ENCODE measurements at places on chromosomes 5 and 9. TPM values are rescaled to one million over a fixed set of nuclear protein-coding genes. Genes with fewer than 3 reads are reported as not detected.

DNA sequence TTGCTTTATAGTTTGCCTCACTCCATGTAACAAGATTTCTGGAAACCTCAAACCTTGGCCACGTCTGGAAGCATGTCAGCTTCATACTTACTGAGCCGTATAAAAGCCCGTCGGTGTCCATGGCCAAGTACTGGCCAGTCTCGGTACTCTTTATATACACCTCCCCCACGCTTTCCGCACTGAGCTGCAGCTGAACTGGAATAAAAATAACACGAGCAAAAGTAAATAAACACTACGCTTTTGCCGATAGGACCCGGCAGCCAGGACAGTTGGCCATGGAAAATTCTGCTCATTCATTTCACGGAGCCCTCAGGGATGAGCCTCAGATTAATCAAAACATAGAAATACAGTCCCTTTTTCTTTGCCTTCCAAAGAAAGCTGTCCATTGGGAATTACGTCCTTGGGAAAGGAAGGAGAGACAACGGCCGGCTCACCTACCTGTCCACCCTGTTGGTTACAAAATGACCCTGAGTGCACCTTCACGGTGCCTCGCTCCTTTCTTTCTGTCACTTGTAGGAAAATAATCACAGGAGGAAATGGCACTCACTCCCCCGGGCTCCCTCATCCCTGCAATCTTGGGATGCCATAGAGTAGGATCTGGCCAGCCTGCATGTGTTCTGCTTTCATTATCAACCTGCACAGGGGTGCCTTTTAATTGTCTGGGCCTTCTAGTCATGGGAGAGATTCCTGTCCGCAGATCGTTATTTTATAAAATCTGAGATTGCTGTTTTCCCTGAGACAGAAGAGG is 85.1 kb downstream of the FGF1 start:
- DNase-seq, result no peak

- DNase-seq, result no peak
Observed at GRCh38 chr9:32334916-32335895, 49.2 kb upstream of the ACO1 start.

DNA sequence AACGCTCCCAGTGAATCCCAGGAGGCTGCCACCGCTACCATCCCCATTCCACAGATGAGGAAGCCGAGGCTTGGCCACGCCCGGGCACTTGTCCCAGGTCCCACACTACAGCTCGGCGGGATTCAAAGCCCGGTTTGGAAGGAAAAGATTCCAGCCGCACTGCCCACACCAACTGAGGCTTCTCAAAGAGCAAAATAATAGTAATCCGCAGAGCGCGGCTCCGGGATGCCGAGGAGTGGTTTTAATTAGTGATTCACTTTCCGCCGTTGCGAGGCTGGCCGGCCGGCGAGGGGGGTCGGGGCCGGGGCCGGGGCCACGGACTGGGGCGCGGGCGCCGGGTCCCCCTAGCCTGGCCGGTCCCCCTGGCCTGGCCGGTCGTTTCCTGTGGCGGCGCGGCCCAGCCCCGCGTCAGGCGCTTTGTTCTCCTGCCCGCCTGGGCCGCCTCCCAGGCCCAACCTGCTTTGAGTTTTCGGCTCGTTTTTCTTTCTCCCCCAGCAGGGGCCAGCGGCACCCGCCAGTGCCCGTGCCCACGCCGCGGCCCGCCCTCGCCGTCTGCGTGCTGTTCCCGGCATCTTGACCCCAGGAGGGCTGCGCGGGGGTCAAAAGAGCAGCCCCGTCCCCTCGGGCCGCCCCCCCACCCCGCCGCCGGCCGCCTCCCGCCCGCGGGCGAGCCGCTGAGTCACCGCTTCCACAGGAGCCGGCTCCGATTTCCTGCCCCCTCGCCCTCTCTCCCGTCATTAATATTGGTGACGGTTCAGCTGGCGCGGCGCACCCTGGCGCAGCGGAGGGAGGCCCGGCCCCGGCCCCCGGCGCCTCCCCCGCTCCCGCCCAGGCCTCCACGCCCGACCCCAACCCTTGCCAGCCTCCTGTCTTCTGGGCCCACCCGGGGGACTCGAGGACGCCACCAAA is 31.2 kb downstream of the FGF18 start:
- DNase-seq, result peak; percentile 25

- no peak for DNase-seq
Observed at GRCh38 chr9:76846297-76846696, 59.6 kb downstream of the PRUNE2 start.

DNA sequence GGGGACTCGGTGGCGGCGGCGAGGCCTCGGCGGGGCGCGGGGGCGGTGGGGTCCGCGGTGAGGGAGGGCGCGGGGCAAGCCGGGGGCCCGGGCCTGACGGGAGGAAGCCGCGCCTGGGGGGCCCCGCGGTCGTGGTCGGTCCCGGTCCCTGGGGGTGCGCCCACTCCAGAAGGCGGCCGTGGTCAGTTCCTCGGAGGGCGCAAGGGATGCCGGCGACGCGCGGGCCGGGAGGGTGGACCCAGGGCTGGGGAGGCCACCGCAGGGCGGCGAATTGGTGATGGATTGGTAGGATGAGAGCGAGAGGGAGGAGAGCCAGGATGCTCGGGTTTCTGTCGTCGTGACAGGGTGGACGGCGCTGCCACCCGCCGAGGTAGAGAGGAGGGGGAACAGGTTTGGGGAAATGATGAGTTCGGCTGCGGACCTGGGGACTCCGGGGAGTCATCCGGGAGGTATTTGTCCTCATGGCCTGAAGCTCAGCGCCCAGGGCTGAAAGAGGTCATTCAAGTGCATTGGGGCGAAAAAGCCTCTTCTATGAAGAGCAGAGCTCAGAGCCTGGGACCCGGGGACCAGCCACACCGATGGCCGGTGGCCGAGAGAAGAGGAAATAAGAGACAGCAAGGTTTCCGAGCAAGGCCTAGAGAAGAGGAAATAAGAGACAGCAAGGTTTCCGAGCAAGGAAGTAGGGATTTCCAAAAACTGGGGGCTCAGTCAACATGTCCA is 557 bp downstream of the GNG10 start:
- peak; percentile 34 for DNase-seq

DNA sequence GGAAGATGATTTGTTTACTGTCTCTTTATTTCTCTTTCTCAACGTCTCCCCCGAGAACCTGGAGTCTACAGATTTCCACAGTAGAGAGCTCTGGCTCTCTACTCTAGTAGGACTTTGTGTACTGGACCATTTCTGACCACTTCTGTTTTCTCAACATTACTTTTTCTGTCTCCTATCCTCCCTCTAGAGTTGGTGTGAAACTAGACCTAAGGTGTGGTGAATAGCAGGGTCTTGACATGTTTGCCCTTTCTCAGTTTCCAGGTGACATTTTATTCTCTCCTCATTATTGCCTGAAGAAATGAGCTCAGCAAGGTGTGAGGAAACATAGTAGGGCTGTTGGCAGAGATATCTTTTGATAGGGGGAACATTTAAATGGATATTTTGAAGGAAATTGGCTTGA is 62.1 kb upstream of the IL6ST start:
- no peak for DNase-seq

- DNase-seq, result no peak
Observed at GRCh38 chr5:150340614-150341255, 16.8 kb upstream of the TCOF1 start.

GRCh38 chr9:5562806-5563416 is 52.6 kb downstream of the PDCD1LG2 start:
- DNase-seq, result no peak

DNA sequence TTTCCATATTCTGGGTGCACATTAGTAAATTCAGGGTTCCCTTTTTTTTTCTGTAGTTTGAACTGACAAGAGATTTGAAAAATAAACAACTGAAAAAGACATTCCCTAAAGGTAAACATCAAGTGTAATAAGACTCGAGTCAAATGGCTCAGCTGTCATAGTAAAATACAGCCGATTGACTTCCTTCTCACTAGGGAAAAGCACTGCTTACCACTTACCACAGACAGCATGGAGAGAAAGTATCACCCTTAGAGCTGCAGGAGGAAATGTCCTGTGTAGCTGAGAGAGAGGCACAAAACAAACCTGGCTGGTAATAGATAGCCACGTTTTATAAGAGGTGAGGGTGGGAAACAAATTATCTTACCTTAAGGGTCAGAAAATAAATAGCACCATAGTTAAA is 12.1 kb upstream of the DMAC1 start:
- no peak for DNase-seq

Gene NME5
- total RNA-seq, result not detected

Gene CCDC187
- total RNA-seq, result 2.5 TPM

- DNase-seq, result no peak
Observed at GRCh38 chr5:128757196-128757959, 207.9 kb upstream of the SLC27A6 start.

GRCh38 chr9:106862821-106863720 is at the start of gene ZNF462:
Gene ZNF462, plus strand, starts transcription at chr9:106863166. Its CDS starts 60,218 bp downstream, at chr9:106923384.
- DNase-seq, result no peak

Gene CCDC107
- total RNA-seq, result 19.7 TPM

GRCh38 chr9:69785757-69786156 is 25.9 kb upstream of the PTAR1 start:
- peak; percentile 39 for DNase-seq

DNA sequence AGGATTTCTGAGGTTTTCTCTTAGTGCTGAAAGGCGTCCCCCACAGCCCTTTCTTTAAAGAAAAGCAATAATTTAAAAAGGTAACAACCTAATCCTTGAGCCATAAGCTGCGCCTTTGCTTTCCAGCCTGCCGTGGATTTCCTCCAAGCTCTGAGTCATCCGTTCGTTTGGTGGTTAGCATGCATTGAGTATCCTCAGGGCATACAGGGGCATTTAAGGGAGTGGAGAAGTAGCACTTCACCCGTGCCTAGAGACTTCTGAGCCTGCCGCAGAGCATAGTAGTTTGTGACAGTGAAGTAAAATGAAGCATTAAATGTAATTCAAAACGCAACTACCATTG is 892 bp upstream of the TNC start:
- DNase-seq, result peak; percentile 68

- peak; percentile 72 for DNase-seq
Observed at GRCh38 chr5:136028782-136029742, at the start of gene TGFBI. Gene TGFBI, plus strand, starts transcription at chr5:136028988. Its CDS starts 68 bp downstream, at chr5:136029056.

Gene DIAPH1
- total RNA-seq, result 74.7 TPM

DNA sequence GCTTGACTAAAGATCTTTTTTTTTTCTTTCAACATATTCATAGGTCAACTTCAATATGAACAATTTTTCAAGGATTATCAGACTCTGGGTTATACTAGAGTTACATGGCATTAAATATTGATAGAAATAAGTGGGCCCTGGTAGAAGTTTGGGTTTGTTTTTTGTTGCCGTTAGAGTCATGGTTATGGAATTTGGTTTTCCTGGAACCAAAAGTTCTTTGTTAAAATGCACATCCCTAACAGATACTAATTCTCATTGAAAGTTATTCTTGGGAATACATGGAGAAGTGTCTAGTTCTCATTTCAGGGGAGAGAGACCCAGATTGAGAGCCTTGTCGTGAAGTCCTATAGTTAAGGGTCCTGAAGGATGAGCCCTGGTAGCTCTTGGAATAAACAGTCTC is 124.9 kb downstream of the FGF1 start:
- no peak for DNase-seq

Gene ST8SIA4
- total RNA-seq, result not detected

DNA sequence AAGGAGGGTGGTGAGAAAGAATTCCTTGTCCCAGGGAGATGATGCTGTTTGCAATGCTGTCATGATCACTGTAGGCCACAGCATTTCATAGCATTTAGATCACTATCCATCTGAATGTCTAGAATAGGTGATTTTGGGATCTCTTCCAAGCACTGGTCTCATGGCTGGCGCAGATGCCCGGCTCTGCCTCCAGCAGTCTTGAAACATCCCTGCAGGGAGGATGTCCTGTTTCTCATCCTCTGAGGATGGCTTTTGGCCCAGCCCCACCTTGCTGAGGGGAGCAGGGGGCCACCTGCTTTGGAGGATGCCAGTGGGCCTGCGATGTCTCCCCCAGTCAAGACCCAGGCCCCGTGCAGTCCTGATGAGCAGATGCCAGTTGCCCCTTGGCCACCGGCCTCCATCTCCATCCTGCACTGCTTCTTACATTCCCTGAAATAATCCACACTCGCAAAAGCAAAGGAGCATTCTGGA is 63.5 kb upstream of the GARNL3 start:
- no peak for DNase-seq

Gene PPP3R2
- not detected for total RNA-seq

- no peak for DNase-seq
Observed at GRCh38 chr9:69054989-69055388, 19.4 kb downstream of the FXN start.

DNA sequence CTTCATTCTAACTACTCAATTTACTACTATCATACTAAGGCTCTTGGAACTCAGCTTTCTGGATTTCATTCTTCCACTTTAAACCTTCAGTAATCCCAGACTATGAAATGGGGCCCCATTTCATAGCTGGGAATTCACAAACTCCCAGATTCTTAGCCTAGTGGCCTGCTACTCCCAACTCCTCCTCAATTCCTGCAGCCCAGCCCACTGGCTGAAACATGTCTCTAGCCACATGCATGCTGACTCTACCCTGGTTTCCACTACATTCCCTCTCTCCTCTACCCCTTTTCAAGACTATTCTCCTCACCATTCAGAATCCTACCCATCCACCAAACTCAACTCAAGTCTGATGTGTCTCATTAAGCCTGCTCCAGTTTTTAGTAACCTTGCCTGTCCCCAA is 370.6 kb downstream of the BNC2 start:
- no peak for DNase-seq

DNA sequence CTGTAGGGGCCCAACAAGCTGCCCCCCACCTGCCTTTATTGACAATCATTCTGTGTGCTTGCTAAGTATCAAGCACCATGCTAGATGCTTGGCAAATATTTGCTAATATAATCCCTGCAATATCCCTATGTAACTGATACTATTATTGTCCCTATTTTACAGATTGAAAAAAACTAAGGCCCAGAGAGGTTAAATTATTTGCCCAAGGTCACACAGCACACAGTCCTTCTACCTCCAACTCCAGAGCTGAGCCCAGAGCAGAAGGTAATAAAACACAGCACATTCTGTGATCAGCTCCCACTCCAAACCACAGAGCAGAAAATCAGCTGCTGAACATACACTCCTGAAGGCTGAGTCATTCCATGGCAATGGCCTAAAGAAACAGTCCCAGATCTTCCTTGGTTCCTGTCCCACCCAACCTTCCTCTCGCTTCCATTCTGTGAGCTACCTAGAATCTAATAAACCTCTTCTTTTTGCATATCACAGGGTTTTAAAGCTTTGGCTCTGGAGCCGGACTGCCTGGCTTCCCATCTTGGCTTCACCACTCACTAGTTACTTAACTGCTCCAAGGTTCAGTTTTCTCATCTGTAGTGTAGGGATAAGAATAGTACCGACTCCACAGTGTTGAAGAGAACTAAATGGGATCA is 66.7 kb upstream of the ADRA1B start:
- DNase-seq, result no peak

GRCh38 chr5:158637039-158637438 is 462.7 kb downstream of the EBF1 start:
- DNase-seq, result no peak

- DNase-seq, result no peak
Observed at GRCh38 chr9:32398207-32398606, 13.8 kb downstream of the ACO1 start.

All from HT-29 (cell line).